GM12864 (cell line): ENCODE measurements at places on chromosomes 6 and 20.

DNA sequence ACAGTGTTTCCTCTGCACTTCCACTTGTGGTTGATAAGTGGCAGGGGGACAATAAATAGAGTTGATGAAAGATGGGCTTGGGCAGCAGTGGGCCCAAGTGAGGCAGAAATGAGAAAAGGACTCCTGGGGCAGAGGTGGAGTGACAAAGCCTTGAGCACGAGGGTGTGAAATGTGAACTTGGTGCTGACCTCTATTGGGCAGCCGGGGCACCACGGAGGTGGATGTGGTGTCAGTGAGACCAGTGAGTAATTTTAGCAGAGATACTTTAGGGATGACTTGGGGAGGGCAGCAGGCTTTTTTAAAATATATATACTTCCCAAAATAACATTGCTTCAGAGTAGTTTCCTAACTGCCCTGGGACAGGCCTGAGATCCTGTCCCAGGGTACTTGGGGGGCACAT, 30.6 kb upstream of the MYLK2 start:
- DNase-seq: no peak

GRCh38 chr20:53405139-53405538, 188.5 kb downstream of the ZNF217 start:
- DNase-seq: no peak

DNA sequence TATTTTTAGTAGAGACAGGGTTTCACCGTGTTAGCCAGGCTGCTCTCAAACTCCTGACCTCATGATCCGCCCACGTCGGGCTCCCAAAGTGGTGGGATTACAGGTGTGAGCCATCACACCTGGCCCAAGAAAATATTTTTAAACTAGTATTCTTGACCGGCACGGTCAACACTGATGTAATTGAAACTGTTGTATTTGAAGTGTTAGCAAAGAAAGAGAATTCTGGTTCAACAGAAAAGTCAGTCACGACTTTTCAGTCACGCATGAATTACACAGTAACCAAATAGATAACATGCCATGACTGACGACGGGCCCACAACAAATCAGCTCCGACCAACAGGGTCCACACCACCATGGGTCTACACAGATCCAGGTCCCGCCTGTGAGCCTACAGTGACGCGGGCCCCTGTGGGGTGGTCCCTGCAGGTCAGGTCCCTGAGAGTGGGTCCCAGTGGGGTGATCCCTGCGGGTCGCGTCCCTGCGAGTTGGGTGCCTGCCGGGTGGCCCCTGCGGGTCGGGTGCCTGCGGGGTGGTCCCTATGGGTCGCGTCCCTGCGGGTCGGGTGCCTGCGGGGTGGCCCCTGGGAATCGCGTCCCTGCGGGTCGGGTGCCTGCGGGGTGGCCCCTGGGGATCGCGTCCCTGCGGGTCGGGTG, 1.0 kb downstream of the GMEB2 start:
- no peak for DNase-seq

DNA sequence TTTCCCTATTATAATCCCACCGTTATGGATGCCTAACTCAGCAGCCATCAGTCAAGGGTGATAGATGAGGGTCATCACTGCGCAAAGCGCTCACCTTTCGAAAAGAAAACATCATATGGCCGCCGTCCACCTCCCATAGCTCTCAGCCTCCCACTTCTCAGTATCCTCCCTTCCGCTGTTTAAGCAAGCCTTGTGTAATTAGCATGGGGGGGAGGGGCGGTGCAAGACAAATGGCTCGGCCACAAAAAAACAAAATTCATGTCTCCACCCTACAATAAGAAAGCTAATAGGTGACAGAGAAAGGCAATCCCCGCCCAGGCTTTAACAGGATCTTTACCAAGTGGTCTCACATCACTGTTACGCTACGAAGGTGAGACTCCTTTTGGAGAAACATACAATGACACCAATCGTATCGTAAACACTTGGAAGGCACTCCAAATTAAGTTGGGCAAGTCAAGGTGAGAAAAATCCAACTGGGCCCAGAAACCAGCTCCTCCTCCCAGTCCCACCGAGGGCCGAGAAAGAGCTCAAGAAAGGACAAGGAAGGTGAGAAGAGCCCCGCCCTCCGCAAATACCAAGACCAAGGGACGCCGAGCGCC, 645 bp downstream of the DDX39B start:
- no peak for DNase-seq

DNA sequence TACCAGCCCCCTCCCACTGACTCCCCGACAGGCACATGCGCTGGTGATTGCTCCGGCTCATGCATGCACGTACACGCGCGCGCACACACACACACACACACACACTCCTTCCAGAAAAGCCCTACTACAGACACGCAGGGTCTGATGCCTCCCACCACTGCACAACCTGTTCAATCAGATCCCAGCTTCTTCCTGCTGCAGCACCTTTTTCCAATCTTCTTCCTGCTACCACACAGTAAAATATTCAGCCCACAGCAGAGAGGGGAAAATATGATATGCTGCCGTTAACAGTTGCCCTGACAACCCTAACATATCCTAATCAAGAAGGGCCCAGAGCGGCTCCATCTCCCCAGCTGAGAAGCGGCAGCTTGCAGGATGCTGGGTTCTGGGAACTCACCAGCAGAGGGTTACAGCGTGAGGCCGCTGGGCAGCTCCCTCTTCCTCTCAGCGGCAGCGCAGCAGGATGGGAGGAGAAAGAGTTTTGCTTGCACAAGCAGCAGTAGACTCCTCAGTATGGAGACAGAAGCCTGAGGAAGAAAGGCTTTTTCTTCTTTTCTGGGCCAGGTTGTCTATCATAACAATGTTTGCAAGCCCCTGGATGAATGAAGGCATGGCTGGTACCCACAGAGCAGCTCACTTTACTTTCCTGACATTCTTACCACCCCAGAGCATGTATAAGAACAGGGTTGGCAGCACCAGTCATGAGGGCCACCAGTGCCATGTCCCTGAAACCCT, 23.9 kb downstream of the MAP7 start:
- no peak for DNase-seq

DNA sequence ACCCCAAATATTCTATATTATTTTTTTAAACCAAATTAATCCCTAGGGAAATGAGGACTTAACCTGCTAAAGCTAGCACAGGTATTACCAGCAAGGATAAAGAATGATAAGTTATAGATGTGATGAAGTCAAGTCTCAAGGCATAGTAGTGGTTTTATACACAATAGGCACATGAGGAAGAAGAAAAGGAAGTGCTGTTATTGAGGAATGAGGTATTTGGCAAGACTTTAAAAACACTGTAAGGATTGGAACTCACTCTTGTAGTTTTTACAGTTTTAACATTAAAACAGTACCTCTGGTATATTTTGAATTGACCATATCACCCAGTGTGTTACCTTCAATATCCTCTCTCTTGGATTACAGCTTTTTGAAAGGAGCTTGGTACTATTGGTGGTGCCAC, 54.6 kb downstream of the PHF3 start:
- no peak for DNase-seq

DNA sequence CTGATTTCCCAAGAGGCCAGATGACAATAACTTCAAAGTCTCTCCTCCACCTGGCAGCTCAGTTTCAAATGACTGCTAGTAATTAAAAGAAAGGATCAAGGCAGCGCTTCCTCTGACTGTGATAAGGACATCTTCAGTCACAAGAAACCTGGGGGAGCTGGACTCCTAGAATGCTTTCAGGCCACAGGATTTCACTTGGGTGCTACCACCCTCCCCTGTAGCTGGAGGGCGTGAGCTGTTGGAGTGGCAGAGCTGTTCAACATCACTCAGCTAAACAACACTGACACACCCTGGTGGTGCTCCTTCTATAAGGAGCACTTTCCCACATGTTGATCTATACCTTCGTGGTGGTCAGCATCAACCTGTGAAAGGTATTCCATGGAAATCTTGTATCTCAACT, 2.2 kb upstream of the CNR1 start:
- no peak for DNase-seq

GRCh38 chr6:84882768-84883766, 118.7 kb upstream of the TBX18 start:
- DNase-seq: no peak
